ENCODE measurements at places on chromosomes 4 and X.

GRCh38 chr4:70559924-70560323, 32.1 kb upstream of the AMBN start:
- no peak for DNase-seq

DNA sequence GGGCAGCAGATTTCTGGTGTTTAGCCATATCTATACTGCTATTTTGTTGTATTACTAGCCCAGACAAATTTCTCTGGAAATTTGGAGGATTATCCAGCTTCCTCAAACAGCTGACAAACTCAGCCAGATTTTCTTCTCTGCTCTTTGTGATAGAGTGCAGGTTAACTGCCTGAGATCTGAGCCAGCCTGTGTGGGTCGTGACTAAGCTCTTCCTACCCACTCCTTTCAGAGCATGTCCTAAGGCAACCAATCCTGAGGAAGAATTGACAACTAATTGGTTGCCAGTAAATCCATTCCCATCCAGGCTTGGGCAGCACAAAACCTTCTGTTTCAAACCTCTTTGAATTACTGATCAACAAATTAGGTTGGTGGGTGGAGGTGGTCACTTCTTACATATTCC, 2.5 kb upstream of the GABRA2 start:
- no peak for DNase-seq

- DNase-seq, result no peak
These were observed 1035.6 kb downstream of the PCDH7 start for GRCh38 chr4:31755751-31756150.

DNA sequence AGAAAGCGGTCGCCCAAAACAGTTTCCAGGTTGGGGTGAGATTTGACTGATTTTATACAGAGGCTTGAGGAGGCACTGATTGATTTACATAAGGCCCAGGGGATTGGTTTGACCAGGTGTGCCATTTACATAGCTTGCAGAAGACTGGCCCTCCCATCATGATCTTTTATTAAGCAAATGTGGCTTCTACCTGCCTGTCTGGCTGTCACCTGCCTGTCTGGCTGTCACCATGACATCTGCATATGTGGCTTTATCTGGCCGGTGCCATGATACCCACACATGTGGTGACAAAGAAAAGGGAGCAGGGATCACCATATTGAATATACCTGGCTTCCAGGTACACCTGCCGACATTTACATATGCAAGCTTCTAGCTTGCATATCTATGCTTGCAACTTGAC, 17.0 kb upstream of the CDS1 start:
- peak; percentile 91 for DNase-seq

GRCh38 chr4:154158361-154159155, 333.0 kb downstream of the DCHS2 start:
- DNase-seq, result no peak

- DNase-seq, result no peak
These were observed 100.7 kb upstream of the AMOT start for GRCh38 chrX:112941209-112941837.

- no peak for DNase-seq
These were observed 91.8 kb upstream of the HPRT1 start for GRCh38 chrX:134368126-134368525.

DNA sequence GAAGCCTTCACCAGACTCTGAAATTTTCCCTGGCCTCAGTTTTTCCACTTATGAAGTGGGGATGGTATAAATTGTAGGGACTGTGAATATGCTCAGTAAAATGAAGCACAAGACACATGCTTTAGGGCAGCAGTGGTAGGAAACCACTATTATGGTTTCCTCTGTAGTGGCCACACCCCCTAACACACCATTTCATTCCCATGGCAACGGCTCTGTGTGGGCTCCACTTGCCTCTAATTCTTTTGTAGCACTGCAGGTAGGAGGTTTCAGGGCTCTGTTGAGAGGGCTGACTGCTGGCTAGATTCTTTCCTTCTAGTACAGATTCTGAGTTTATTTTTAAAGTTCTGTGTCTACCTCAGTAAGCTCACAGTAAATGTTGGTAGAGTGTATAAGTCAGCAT, 3.5 kb upstream of the VMA21 start:
- peak; percentile 45 for DNase-seq

- no peak for DNase-seq
These were observed 48.4 kb downstream of the NALF2 start for GRCh38 chrX:69552512-69552911.

DNA sequence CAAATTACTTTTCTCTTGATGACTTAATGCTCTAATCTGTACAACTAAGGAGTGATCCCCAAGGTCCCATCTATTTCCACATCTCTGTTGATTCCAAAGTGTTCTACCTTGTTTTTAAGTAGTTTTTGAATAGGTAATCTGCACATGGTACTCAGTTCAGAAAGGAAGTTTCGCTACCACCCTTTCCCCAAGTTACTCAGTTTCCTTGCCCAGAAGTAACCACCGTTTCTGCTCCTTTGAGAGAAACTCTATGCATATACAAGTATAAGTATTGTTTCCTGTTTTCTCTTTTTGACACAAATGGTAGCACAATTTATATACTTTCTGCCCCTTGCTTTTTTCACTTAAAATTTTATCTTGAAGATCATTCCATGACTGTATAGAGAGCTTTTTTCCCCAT, 18.1 kb downstream of the TMEM154 start:
- no peak for DNase-seq

DNA sequence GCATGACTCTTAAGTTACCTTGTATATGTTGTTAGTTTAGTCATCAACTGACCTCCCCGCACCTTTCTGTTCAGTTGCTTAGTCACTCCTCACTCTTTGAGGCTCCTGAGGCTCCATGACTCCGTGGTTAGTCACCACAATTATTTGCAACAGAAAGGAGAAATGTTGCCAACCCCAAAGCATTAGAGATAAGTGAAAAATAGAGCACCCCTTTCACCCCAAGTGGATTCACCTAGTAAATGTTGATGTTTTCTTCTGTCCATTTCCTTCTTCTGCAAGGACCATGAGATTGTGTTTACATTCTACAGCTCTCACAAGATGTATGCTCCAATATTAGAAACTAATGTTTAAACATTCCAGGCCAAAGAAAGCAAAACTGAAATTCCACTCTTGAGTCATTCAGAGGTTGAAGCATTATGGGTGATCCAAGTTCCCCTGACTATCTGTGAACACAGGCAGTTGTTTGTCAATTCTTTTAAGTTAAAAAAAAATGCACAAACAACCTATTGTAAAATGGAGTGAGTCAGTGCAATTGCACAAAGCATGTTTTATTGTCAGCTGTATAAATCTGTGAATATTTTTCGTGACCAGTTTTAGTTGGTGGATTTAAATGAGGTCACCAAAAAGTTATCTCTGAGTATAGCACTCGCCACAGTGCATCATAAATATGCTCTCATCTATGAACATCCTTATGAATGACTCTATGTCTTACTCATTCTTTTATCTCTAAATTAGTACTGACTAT, 552.4 kb upstream of the MAGEB2 start:
- no peak for DNase-seq

DNA sequence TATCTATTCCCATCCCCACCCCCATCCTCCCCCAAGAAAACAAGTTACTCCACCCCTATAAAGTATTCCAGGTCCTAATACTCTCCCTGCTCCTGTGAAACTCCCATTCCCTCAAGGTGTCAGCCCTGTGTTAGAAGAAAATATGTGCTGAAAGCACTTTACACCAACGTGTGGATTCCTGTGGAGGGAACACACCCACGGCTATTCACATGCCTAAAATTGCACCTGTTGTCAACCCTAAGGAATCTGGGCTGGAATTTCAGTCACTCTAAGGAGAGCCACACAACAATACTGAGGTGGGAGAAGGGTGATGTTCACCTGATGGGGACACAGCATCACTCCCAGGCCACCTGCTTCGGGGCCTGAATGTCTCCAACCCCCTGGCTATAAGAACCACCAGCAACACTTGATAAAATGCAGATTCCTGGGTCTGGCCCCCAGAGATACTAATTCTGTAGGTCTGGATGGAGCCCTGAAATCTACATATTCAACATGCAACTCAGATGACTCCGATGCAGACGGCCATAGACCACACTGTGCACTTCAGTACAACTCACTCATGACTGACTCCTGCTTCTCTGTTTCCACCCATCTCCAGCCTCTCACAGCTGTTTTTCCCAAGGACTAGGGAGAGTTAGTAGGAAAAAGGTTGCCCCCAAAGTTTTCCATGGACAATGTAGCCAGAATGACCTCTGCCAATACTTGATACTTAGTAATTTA, 15.8 kb downstream of the SCD5 start:
- peak; percentile 46 for DNase-seq

DNA sequence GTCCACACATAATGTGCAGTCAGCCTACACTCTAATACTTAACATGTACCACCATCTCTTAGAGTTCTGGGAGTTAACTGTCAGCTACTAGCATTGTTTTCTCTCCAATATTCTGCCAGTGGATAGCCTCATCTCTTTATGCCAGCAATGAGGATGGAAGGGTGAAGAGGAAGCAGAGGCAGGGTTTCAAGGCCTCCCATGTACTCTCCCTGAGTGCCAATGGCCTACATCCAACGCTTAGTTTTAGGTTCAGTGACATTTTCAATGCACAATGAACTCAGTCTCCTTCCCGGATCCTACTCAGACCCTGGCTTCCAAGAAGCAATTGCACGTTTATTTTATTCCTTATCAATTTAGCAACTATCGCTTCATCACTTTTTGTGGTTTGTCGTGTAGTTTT, 686.1 kb downstream of the DMD start:
- no peak for DNase-seq

DNA sequence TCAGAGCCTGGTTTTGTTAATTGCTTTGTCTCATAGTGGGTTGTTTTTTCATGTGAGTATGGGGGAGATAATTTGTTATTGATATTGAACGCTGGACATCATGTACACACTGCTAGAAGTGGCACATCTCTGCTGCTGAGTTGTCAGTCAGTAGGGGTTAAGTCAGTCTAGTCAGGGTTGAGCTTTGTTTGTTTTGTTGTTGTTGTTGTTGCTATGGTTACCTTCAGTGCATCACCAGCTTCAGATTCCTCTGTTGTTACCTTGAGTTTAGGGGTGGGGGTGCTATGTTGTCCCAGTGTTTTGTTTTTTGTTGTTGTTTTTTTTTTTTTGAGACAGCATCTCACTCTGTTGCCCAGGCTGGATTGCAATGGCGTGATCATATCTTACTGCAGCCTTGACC, 9.9 kb downstream of the YIPF6 start:
- DNase-seq, result no peak

- no peak for DNase-seq
These were observed 1.1 kb upstream of the CHIC2 start for GRCh38 chr4:54065282-54066087.

- no peak for DNase-seq
These were observed 82.8 kb upstream of the SLC4A4 start for GRCh38 chr4:71255976-71256375.

DNA sequence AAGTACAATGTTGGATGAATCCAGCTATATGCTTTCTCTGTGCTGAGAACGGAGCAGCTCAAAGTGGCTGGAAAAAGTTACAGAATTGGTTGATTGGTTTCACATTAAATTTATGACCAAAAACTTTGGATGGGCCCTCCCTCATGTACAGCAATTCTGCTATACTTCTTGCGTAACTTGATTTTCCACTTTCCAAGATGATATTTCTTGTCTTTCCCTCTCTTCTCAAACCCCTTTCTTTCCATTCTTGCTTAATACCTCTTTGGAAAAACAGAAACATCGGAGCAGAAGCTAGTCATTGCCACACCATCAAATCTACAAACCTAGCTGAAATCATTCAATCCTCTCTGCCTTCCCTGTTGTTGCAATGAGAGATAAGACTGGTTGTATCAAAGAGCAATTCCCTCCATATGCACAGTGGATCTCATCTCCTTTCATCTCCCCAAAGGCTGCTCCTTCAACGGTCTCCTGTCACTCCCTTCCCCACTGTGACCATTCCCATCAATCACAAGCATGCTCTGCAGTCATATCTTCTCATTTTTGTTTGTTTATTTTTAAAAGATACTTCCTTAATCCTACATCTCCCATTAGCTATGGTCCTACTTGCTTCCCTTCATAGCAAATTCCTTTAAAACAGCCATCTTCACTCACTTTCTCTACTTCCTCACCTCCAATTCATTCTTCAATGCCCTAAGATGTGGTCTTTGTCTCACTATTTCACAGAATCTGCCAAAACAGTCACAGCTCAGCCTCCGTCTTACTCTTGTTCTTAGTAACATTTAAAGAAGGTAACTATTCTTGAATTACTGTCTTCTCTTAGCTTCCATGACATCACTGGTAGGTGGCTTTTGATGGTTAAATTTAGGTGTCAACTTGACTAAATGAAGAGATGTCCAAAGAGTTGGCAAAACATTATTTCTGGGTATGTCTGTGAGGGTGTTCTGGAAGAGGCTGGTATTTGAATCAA, 145.5 kb downstream of the FAM13A start:
- no peak for DNase-seq

- DNase-seq, result no peak
These were observed 60.4 kb upstream of the HPF1 start for GRCh38 chr4:169818063-169818679.

- DNase-seq, result no peak
These were observed 17.8 kb upstream of the PAGE2B start for GRCh38 chrX:55056820-55057674.

DNA sequence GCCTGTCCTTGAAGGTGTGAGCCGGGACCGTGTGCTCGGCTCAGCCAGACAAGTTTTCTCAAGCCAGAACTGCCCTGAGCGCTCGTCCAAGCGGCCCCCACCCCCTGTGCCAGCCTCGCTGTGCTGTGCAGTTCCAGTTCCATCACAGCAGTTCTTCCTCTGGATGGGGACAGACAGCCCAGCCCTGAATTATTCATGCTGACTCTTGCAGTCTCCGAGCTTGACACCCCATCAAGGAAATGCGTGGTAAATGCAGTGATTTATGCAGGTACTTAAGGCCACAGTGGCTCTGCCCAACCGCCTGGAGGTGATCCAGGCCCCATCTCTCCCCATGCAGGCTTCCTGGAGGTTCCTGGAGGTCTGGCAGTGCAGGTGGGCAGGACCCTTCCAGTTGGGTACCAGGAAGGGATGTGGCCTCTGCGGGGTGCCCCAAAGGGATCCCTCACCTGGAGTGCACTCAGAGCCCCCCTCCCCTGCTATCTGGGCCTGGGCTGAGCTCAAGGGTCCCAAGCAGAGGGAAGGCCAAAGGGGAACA, 44.8 kb upstream of the HMX1 start:
- peak; percentile 24 for DNase-seq

DNA sequence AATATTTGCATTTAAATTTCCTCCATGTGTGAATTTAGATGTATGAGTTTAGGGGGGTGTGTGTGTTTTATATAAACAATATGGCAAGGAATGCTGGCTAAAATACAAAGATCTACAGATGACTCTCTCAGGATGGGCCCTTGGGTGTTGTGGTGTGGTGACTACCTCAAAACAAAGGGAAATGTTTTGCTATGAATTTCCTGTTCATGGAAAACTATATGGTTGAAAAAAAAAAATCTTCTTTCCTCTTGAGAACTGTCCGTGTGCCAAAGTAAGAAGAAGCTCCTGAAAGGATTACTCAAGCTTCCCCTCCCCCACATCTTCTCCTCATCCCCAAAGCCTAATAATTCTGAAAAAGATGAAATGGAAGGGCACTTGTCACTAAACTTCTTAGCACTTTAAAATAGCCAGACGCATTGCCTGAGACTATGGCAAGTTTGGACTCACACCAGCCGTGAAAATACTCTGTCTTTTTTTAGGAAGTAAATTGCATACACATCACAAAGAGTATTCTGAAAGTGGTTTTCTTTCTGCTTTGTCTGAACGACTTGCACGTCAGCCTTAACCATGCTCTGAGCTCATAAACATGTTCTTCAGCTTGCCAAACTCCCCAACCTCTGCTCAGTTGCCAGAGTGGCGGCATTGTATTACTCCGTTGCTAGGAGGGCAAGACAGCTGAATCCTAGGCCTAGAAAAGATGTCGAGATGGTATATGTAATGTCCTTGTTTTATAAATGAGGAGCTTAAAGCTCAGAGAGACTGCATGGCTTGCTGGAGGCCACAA, 250.4 kb upstream of the JADE1 start:
- DNase-seq, result no peak

GRCh38 chr4:184383497-184384055, 90.8 kb downstream of the IRF2 start:
- no peak for DNase-seq
